ENCODE measurements at places on chromosomes 16 and 17.

GRCh38 chr17:65750631-65751115, 189.2 kb upstream of the AXIN2 start:
- no peak for DNase-seq

GRCh38 chr17:83176623-83177583, 97.5 kb downstream of the METRNL start:
- no peak for DNase-seq

DNA sequence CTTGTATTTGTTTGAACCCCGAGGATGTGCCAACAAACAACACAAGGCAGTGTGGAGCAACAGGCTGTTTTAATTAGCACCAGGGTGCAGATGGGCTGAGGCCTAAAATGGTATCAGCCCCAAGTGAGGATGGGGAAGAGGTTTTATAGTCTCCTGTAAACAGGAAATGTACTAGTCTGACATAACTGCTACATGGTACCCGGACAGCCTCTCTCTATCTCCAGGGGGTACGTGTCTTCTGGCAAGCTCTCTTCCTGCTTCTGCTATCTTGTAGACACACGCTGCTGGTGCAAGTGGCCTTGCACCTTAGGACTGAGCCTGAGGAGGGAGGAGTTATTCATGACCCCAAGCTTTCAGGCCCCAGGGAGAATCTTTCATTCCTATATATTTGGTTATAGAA, 2451.0 kb downstream of the TP53TG3F start:
- no peak for DNase-seq

DNA sequence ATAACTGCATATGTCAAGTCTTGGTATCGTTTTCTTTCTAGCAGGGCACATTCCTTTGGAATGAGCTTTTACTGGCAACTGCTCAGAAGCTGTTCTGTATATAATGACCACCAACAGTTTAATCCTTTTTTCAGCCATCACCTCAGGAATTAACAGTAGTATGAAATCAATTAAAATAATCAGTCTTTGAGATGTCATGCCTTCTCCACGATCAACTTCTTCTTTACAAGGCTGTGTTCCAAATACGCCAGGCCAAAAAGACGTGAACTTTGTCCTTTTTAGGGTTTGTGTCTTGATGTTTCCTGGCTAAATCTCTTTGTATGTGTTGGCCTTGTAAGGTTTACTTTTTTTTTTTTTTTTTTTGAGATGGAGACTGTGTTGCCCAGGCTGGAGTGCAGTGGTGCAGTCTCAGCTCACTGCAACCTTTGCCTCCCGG, 54.9 kb downstream of the ABCC1 start:
- no peak for DNase-seq

GRCh38 chr16:84511180-84511800, 6.8 kb upstream of the MEAK7 start:
- DNase-seq = peak; percentile 79
